ENCODE measurements at places on chromosomes 16 and 17.

DNA sequence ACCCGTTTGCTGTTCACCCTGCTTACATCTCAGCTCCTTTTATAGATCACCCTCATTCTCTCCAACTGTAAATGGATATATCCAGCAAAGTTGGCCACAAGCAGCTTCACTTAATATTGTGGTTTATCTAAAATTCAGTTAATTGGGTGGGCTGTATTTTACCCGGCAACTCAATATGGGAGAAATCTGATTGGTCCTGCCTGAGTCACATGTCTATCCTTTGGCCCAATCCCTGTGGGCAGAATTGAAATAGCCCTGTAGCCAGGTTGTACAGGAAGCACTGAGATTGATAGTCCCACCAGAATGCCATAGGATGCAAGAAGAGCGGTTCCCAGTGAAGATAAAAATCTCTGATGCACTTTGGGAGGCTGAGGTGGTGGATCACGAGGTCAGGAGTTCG is 73.2 kb downstream of the AIPL1 start:
- DNase-seq, result peak; percentile 17

DNA sequence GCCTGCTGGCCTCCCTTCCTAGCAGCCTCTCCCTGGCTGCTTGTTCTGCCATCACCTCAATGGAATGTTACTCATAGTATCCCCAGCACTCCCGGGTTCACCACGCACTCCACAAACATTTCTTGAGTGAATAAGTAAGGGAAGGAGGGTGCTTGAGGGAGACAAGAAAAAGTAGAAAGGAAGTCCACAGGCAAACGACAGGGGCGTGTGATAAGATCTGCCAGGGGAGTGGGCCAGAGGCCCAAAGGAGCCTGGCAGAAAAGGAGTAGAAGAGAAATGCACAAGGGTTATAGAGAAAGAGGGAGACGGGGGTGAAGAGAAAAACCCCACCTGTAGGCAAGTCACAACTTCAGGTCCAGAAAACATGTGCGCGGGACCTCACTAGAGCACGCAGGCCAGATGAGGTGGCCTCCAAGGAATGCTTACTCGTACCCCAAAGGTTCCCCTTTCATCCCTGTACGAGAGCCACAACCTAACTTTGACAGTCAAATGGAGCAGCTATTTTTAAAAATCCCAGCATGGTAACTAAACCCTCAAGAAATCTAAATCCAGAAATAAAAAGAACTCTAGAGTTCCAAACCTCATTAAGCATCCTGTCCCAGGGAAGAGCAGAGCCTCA is 6.6 kb downstream of the ZDHHC7 start:
- peak; percentile 93 for DNase-seq

DNA sequence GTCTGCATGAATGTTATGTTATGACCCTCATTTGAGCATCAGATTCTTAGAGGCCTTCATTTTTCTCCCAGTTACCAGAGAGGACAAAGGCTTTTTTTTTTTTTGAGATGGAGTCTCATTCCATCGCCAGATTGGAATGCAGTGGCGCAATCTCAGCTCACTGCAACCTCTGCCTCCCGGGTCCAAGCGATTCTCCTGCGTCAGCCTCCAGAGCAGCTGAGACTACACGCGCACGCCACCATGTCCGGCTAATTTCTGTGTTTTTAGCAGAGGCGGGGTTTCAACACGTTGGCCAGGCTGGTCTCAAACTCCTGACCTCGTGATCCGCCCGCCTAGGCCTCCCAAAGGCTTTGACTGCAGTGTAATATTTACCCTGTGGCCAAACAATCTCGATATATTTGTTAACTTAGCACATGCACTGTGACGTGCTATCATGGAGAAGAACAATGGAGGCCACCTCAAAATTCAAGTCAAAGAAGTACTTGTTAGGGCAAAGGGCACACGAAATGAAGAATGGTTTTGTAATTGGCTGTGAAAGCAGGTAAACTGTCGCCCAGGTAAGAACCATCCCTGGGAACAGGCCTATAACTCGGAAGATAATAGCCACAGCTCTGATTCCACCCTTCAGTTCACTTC is 303.4 kb downstream of the SLC39A11 start:
- DNase-seq, result peak; percentile 64

DNA sequence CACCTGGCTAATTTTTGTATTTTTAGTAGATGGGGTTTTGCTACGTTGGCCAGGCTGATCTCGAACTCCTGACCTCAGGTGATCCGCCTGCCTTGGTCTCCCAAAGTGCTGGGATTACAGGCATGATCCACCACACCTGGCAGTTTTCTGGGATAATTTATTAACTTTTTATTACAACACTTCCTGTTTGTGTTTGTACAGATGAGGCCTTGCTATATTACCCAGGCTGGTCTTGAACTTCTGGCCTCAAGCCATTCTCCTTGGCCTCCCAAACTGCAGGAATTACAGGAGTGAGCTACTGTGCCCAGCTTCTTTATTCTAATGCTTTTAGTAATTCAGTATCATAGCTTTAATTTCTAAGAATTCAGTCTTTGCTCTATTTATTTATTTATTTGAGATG is 16.1 kb upstream of the SPN start:
- no peak for DNase-seq

DNA sequence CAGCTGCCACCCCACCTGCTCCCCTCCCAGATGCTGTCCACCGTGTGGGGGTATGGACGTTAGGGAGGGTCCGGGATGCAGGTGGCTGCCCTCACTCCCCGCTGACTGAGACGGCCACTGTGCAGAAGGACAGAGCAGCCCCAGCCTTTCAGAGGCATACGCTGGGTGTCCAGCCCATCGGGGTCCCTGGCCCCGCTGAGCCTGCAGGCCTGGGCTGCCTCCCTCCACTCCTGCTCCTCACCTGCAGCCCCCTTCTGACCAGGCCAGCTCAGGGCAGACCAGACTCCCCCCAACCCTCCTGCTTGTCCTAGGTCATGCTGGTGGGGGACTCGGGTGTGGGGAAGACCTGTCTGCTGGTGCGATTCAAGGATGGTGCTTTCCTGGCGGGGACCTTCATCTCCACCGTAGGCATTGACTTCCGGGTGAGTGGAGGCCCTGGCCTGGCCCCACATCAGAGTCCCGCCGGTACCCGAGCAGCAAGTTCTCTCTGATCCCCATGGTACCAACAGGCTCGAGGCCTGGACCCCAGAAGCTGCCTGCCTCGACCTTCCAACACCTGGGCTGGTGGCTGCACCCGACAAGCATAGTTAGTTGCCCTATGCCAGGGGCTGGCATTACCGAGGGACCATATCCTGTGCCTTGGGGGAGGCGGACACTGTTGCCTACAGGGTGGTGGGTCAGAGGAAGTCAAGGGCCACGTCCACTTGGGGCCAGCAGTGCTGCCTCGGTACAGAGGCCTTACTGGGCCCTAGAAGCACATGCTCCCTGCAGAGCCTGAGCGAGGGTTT is 1.4 kb downstream of the RAB26 start:
- DNase-seq, result no peak
